ENCODE measurements at places on chromosomes 12 and 14. TPM values are rescaled to one million over a fixed set of nuclear protein-coding genes. Genes with fewer than 3 reads are reported as not detected.

The CAPZA3 gene
- polyA plus RNA-seq: 0.13 TPM

The ZDHHC22 gene
- polyA plus RNA-seq: 0.33 TPM

The TSPAN19 gene
- not detected for polyA plus RNA-seq

The ANKRD33 gene
- 0.04 TPM for polyA plus RNA-seq

The FBLN5 gene
- 88.3 TPM for polyA plus RNA-seq

The SERPINA12 gene
- polyA plus RNA-seq: 0.67 TPM

The CLEC6A gene
- not detected for polyA plus RNA-seq

The GPRC5D gene
- 1.4 TPM for polyA plus RNA-seq

The SERPINA1 gene
- 204 TPM for polyA plus RNA-seq

The MAGOHB gene
- 27.7 TPM for polyA plus RNA-seq

The MYF6 gene
- polyA plus RNA-seq: not detected

- no peaks in the 10 kb centered on the region for H3K4me1 ChIP-seq
- H3K27me3 ChIP-seq: peaks cover 2% of the 10 kb centered on the region
- peak; percentile 11 for DNase-seq
- H3K27ac ChIP-seq: no peak overlapping the region
Observed at GRCh38 chr12:5872745-5873144, 72.3 kb downstream of the ANO2 start.

DNA sequence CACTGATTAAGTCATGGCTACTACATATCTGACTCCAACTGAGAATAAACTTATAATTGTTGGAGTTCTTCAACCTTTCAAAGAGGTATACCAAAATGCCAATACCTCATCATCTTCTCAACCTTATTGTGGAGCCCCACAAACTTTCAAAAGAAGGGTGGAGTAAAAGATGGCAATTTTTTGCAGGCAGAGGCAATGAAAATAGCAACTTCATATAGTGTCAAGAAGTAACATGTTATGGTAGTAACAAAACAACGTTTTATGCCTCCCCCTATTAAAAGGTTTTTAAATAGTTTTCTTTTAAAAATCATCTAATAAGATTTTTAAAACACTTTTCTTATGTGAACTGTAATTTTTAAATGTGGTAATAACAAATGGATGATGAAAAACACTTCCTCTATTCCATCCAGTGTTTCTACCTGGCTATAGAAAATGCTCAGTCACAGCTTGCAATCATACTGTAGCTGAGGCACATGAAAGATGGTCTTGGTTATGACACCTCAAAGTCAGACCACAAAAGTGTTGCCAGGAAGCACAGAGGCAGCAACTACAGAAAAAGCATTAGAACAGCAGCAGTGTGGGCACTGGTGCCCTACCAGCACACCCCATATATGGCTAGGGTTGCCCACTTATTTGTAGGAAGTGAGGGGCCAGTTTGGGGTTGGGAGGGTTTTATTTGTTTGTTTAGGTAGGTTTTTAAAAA lies 7.0 kb downstream of the PPP1R12A start:
- H3K4me3 ChIP-seq: no peak overlapping the region
- H3K27me3 ChIP-seq: no peaks in the 10 kb centered on the region
- DNase-seq: no peak
- H3K27ac ChIP-seq: no peak overlapping the region
- H3K36me3 ChIP-seq: no peaks in the 10 kb centered on the region

DNA sequence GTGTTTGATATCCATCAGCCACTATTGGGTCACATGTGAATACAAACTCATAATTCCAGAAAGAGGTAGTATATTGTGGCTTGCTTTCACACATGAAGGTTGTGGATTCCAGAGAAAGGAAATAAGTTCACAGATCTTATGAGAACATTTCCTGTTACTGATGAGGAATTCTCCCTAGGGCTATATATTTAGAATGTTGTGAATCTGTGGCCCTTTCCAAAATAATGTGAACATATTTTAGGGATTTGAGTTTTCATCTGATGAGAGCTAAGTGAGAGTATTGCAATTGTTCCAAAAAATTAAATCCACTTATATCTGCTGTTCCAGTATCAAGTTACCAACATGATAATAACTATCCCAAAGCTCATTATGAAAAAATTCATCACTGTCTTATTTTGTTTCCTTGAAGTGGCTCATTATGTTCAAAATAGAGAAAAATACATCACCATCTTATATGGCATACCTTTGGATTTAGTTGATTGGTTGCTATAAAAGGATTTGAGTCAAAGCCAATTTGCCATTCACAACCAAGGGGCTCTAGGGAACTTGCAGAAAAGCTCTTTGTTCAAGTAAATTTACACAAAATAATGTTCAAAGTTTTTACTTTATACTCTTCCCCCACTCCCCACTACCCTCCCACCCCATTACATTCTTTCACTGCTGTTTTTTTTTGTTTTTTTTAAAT lies 76.3 kb downstream of the MYRFL start:
- peaks cover 24% of the 10 kb centered on the region for H3K36me3 ChIP-seq
- H3K4me1 ChIP-seq: no peaks in the 10 kb centered on the region
- no peak overlapping the region for H3K4me3 ChIP-seq
- DNase-seq: no peak

DNA sequence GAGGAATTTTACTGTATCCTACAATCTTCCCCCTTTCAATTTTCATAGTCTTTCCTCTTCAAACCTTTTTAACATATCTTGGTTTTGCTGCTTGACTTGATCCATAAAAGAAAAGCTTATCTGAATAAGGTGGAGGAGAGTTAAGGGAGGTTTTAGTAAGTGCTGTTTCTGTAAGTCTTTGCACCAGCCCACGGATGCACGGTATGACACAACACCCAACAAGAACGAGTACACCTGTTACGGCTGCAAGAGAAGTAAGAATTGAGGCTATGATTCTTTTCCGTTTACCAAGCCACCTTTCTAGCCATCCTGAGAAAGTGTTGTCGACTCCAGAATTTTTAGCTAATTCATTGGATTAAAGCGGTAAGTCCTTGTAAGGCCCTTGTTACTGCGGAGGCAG lies 26.1 kb upstream of the CPNE8 start:
- H3K27me3 ChIP-seq: no peaks in the 10 kb centered on the region
- no peak overlapping the region for H3K4me3 ChIP-seq
- no peak for DNase-seq

DNA sequence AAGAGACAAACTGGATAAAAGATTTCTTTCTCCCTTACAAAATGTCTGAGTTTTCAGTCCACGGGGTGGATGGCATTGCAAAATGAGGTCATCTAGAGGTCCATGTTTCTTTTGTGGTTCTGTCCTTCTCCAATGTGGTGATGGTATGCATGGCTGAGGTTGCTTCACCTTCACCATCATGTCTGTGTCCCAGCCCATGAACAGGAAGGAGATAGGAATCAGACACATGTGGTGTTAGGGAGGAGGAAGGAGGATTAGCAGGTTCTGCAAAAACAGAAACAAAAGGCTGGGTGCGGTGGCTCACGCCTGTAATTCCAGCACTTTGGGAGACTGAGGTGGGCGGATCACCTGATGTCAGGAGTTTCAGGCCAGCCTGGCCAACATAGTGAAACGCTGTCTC lies 11.0 kb upstream of the AEBP2 start:
- no peaks in the 10 kb centered on the region for H3K36me3 ChIP-seq
- no peak overlapping the region for H3K4me3 ChIP-seq
- H3K27ac ChIP-seq: no peak overlapping the region
- no peak for DNase-seq

DNA sequence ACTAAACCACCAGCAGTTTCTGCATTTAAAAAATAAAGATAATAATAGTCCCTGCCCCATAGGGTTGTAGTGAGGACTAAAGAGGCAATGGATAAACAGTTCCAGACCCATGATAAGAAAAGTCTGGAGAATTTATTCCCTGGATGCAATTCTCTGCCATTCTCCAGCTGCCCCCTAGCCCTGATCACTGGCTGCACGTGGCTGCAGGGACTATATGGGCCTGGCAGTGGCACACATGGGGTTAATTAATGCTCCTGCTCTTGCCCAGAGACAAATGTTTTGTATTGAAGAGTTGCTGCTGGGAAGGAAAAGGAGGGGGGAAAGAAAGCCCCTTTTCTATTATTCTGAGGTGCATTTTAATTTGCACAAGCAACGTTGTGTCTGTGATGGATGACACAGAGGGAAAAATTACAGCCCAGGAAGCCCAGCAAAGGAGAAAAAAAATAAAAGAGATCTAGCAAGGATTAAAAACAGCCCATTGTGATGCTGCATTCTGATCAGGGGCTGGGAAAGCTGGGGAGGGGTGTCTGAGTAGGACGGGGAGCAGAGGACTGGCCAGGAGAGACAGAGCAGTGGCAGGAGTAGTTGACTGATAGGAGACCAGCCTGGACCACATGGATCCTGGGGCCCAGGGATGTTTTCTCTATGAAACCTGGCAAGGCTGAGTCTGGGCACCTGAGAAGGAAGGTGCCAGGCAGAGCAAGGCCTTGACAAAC lies 149.3 kb downstream of the ESRRB start:
- no peaks in the 10 kb centered on the region for H3K36me3 ChIP-seq
- DNase-seq: no peak
- no peaks in the 10 kb centered on the region for H3K27me3 ChIP-seq
- no peak overlapping the region for H3K27ac ChIP-seq
- no peaks in the 10 kb centered on the region for H3K4me1 ChIP-seq

DNA sequence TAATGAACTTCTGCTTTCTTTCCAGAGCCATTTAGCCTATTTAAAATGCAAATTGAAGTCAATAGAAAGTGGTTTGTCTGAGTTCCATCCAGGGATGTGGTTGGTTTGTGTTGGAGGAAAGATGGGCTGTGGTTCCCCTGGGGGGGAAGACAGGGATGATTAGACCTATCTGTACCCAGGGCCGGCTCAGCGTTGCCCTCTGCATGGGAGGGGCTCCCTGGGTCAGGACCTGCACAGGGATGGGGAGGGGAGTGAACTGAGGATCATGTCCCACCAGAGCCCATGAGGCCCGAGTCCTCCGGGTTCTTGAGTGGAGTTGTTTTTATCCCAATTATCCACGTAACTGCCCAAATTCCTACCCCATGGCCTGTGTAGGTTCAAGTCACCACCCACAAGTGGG lies 76.9 kb upstream of the SFSWAP start:
- no peaks in the 10 kb centered on the region for H3K36me3 ChIP-seq
- DNase-seq: no peak
- H3K27ac ChIP-seq: no peak overlapping the region
- no peaks in the 10 kb centered on the region for H3K27me3 ChIP-seq

DNA sequence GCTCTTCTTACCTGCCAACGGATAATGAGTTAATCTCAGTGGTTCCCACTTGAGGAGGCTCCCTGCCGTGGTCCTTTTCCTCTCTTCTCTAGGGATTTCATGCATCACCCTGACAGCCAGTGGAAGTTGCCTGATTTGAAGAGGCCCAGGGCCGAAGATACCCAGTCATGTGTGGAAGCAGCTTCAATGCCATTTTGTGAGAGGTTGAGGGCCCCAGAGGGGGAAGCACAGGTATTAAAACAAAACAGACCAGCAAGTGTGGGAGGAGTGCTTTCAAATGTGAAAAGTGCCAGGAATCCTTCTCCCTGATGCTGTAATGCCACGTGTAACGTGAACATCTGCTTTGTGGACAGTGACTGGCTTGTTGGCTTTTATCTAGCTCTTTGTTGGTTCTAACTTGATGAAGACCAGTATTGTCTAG lies 1.5 kb downstream of the TCP11L2 start:
- H3K27ac ChIP-seq: peak overlapping the region; percentile 88
- H3K4me1 ChIP-seq: peaks cover 4% of the 10 kb centered on the region
- peak; percentile 42 for DNase-seq

DNA sequence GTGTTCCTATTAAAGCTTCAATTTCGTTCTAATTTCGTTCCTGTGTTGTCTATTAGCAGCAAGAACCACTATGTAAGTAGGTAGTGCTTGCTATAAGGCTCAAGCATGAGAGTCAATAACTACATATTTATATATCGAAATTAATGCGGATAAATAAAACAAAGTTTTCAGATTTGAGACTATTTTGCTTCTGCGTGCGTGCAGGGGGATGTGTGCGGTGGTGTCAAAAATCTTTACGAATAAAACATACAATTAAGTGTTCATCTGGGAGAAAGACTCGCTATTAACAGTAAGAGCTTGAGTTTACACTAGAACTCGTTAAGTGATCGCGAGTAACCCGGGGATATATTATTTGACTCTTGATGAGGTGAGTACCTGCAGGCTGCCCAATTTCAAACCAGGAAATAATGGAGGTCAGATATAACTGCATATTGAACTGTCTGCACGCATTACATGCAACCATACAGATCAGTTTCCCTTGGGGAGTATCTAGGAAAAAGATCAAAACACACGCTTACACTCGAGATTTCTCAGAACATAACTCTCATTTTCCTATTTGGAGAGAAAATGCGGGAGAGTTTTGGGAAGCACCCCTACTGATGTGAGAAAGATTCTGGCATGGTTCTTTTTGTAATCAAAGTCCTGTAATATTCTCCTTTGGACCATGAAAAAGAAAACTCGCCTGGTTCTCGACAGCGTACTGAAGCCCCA lies 813 bp downstream of the TWF1 start:
- no peak for DNase-seq
- H3K36me3 ChIP-seq: peaks cover 9% of the 10 kb centered on the region
- H3K4me3 ChIP-seq: peak overlapping the region; percentile 94
- no peaks in the 10 kb centered on the region for H3K27me3 ChIP-seq

DNA sequence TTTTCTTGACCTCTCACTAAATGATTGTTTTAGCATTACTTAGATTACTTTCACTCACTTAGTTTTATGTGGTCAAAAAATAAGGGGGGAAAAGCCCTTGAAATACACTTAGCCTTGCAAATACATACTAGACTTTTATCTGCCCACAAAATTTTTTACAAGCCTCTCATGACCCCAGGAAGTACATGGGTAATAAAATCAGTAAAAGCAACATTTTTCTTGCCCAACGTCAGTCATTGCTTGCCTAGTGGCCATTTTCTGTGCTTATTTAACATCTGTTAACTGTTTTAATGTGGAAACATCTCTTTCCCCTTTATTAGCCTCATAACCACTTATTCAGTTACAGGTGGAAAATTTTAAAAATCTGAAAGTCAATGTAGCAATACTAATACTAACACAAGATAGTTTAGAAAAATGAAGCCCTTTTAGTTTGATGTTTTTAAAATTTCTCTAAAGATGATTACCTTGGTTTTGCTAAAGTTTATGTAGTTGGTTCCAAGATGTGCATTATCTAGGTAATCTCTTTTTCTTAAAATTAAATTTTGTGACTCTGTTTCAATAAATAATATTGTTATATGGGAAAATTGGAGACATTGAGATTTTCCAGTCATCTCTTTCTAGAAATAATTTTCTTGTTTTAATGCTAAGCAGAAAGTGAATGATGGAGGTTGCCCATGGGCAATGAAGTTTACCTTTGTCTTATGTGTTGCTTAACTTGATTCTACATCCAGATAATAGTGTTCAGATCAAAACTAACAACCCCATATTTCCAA lies 175.5 kb downstream of the TMTC2 start:
- DNase-seq: no peak
- H3K27me3 ChIP-seq: no peaks in the 10 kb centered on the region
- no peaks in the 10 kb centered on the region for H3K36me3 ChIP-seq
- H3K4me3 ChIP-seq: no peak overlapping the region
- no peak overlapping the region for H3K27ac ChIP-seq

GRCh38 chr12:45666396-45666795 lies 63.1 kb upstream of the ARID2 start:
- no peak overlapping the region for H3K27ac ChIP-seq
- no peaks in the 10 kb centered on the region for H3K27me3 ChIP-seq
- H3K4me3 ChIP-seq: no peak overlapping the region
- H3K4me1 ChIP-seq: no peaks in the 10 kb centered on the region
- no peak for DNase-seq

- no peaks in the 10 kb centered on the region for H3K27me3 ChIP-seq
- peak overlapping the region; percentile 12 for H3K27ac ChIP-seq
- H3K36me3 ChIP-seq: no peaks in the 10 kb centered on the region
- peaks cover 2% of the 10 kb centered on the region for H3K4me1 ChIP-seq
Observed at GRCh38 chr12:132085291-132085635, 58.9 kb downstream of the DDX51 start.

GRCh38 chr12:98228683-98229539 lies 286.5 kb upstream of the TMPO start:
- no peak overlapping the region for H3K27ac ChIP-seq
- H3K36me3 ChIP-seq: no peaks in the 10 kb centered on the region
- no peak overlapping the region for H3K4me3 ChIP-seq
- no peaks in the 10 kb centered on the region for H3K27me3 ChIP-seq
- DNase-seq: no peak

Data from small intestine (tissue), 16 donors.